ENCODE measurements at places on chromosomes 3 and 15.

DNA sequence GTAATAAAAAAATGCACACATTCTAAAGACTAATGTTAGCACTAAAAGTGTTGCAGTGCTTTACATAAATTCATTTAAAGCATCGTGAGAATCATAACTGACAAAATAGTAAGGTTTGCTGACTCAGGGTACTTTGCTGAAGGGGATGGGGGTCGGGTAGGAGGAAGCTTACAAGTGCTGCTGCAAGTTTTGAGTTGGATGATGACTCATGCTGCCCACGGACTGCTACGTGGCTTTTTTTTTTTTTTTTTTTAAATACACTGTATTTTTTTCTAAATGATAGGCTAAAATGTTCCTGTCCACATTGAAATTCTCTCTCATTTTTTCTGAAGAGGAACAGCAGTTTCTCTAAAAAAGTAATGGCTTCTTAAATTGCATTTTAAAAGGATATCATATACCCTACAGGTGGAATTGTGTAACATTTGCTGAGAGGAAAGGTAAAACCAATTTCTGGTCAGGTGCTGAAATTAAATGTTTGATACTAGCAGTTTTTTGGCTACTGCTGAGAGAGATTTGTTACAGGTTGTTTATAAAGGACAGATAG lies 2.2 kb downstream of the MAPK6 start:
- peak; percentile 42 for DNase-seq

- no peak for DNase-seq
These were observed 703.0 kb downstream of the PLOD2 start for GRCh38 chr3:145457825-145458552.

GRCh38 chr15:27702581-27702980 lies 396.5 kb downstream of the OCA2 start:
- DNase-seq: no peak

GRCh38 chr15:61216519-61216918 lies 12.6 kb downstream of the RORA start:
- no peak for DNase-seq

DNA sequence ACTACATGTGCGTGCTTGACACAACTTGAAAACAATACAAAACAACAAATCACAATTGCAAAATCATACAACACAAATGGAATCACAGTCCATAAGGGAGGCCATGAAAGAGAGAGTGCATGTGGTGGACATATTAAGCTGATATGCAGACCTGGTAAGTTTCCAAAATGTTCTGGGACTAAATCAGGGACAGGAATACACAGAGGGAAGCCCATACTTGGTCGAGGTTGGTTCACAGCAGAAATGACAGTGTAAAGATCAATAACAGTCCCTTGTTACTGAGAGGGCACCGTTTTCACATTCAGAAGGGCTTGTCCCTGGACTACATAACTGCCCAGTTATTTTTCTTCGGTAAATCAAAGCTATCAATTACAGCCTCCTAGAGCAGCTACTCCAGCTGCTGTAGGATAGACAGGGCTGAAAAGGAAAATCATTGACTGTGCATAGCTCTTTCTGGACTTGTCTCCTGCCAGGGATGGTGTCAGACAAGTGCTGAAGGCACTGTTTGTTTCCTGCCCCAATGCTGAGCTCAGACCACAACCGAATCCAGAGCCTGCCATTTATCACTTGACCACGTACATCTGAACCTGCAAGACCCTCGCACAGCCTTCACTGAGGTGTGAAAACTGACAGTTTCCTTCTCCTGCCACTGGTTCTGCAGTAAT lies 79.5 kb upstream of the KCNMB2 start:
- no peak for DNase-seq

DNA sequence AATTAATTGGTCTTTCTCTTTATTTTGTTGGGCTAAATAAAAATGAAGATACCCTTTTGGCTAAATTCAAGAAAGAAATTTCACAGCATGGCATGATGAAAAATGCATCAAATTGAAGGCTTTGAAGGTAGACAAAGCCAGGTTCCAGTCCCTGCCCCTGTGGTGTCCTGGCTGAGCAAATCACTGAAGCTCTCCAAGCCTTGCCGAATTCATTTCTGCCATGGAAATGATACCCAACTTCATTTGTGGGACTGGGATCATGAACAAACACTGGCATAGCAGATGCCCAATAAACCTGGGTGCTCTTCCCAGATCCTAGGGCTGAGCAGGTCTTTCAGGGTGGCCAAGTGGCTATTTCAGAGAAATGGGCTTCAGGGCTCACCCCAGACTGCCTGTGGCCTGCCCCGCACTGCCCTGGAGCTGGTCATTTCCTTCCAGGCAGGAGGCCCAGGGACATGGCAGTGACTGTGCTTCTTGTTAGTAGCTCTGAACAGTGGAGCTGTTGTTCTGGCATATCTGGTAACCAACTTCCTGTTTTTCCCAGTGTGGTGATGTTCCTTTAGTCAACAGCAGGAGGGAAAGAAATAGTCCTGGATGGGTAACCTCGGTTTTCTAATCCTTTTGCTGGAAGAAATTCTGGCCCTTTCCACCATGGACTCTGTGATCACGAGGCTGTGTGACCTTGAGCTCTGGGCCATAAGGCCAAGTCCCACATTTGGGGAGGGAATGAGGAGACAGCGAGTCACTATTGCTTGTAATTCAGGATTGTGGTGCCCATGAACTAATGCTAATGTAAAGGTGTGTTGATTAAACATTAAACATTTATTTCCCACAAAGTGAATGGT lies 47.6 kb downstream of the CTDSPL start:
- no peak for DNase-seq

DNA sequence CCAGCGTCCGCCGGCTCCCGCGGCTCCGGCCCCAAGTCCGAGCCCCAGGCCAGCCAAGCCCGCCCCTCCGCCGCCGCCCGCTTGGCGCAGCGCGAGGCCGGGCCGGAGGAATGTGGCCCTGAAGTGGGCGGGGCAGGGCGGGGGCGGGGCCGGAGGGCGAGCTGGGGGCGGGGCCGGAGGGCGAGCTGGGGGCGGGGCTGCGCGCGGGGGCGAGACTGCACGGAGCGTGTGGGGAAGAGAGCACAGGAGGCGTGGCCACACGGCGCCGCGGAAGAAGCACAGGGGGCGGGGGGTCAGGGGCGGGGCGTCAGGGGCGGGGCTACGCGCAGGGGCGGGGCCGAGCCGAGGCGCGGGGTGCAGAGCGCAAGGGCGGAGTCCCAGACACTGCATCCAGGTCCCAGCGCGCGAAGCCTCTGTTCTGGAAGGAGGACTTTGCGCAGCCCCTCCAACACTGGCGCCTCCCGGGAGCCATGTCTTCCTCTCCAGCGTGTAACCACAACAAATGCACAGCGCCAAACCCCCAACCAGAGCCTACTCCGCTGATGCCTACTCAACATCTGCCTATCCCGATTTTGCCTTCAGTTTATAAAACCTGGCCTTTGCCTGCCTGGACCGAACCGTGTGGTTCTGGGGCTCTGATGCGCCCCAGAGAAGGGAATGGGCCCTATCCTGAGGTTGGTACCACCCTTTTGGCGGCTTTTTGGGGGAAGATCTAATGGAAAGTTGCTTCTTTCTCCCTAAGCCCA lies 105.5 kb downstream of the IQSEC1 start:
- DNase-seq: peak; percentile 82

DNA sequence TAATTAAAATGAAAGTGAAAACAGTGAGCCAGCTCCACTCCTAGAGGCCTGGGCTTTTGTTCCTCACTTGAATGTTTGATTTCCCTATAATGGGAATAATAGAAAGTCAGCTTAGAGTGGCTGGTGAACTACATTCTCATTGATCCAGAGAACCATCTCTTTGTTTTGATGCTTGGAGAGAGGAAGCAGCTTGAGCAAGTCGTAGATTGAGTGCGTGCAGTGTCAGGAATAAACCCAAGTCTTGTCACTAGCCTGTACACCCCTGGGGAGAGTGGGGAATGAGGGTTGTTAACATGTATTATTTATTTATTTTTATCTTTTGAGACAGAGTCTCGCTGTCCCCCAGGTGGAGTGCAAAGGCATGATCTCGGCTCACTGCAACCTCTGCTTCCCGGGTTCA lies 885 bp upstream of the LSG1 start:
- no peak for DNase-seq
